ENCODE measurements at places on chromosomes 3 and 15.

DNA sequence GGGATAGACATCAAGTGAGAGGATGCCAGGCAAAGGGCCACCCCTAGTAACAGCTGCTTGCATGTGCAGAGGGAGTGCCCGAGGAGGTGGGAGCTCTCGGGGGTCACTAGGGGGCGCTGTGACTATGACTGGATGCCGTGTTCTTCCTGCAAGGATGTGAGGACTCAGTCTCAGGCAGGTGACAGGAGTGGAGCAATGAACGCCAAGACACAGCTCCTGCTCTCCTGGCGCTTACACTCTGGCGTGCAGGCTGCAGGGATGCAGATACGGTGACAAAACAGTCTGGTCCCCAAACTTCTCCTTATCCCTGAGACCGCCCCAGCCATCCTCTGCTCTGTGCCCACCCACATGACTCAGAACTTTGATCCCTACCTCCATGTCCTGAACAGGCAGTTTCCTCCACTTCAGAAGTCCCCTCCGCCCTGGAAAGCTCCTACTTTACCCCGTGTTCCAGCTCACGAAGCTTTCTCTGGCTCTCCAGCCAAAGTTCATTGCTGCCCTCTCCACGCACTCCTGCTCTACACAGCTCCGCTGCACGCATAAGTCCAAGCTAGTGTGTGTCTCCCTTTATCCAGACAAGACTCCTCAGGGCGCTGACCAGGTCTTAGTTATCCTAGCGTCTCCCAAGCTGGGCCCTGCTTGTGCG, 14.7 kb downstream of the RHOV start:
- DNase-seq: peak; percentile 79

GRCh38 chr3:30688776-30689641, 82.6 kb downstream of the TGFBR2 start:
- DNase-seq: peak; percentile 70

DNA sequence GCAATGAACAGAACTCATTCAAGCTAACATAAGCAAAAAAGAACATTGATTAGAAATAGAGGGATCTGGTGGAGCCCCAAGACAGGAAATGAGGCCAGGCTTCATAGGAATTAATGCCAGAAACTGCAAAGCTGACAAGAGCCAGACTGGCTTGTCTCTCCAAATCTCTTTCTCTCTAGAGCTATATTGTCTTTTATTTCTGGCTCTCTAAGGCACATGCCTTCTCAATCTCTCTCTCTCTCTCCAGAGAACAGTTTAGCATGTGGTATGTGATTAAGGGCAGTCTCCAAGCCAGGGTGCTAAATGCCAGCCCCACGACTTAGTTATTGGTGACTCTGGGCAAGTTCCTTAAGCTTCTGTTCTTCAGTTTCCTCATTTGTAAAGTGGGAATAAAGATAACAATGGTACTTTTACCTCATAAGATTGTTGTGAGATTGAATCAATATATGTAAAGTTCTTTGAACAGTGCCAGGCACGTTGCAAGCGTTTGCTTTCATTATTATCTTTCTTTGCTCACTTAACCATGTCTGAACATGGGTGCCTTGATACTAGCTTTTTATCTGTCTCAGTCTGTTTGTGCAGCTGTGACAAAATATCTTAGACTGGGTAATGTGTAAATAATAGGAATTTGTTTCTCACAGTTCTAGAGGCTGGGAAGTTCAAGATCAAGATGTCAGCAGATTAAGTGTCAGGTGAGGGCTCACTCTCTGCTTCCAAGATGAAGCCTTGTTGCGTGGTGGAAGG, 123.2 kb downstream of the BDH1 start:
- DNase-seq: no peak

DNA sequence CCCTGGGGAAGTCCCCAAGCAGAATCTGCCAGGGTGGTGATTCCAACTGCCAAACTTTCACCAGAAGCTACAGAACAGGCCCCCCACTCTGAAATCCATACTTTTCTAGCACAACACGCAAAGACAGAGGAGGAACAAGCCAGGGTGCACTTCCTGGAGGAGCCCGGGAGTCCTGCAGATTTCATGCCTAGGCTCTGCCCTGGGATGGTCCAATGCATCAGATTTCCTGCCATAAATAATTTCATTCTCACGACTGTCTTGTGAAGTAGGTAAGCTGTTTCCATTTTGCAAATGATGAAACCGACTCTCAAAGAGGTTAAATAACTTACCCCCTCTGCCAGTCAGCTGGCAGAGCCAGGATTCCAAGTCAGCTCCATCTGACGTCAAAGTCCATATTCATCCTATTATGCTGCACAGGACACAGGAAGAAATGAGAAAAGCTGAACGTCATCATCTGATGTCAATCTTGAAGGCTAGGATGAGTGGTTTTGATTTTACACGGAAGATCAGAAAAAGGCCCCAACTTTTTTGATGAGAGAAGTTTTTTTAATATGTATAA, 134.8 kb upstream of the IGF1R start:
- DNase-seq: no peak

GRCh38 chr3:40790746-40791145, 266.0 kb downstream of the ZNF621 start:
- no peak for DNase-seq

DNA sequence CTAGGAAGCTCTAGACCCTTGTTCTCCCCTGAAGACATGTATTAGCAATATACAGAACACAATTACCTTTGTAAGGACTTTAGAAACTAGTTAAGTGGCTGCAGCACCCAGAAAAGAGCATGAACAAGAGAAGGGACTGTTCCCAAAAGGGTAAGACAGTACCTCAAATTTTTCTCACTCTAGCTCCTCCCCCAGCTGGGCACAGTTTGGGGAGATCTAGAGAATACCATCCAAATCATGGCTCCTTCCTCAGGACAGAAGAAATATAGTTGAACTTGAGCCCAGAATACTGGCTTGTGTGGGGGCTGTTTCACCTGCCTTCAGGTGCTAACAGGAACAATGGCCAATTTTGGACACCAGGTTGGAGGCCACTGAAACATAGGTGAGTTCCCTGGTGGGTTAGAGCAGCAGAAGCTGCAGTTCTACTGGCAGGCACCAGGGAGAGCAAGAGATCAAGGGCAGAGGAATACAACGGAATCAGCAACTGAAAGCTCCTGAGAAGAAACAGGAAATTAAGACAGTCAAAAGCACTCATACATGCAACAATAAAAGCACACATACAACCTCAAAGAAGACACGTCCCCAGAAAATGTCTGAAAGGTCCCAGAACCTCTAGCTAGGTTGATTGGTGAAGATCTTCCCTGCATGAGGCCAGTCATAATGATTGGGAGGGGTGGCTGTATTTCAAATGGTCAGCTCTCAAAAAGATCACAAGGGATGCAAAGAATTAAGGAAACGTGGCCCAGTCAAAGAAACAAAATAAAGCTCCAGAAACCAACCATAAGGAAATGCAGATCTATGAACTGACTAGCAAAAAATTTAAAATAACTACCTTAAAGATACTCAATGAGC, 104.9 kb upstream of the ASB14 start:
- DNase-seq: peak; percentile 60

DNA sequence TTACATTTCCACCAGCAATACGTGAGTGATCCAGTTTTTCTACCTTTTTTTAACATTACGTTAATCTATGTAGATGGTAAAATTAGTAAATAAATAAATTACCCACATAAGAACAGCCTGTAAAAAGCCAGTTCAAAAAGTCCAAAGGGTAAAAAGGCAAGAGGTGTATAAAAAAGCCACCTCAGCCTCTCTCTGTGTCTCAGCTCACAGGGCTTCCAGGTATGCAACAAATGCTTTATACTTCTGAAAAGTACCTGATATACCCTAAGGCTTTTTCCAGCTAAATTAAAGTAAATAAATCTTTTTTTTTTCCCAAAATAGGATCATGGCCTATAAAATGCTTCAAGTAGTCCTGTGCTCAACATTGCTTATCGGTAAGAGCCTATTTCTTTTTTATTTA, at the start of gene C3orf85:
Gene C3orf85, plus strand, starts transcription at position 197 of the 400 bp plus-strand sequence. Its CDS starts 129 bp downstream, at position 326.
- DNase-seq: no peak

GRCh38 chr3:16461463-16462245, 51.8 kb downstream of the RFTN1 start:
- no peak for DNase-seq
